ENCODE measurements at places on chromosomes 6 and 20. TPM values are rescaled to one million over a fixed set of nuclear protein-coding genes. Genes with fewer than 3 reads are reported as not detected.

GRCh38 chr6:159090530-159091480 lies 46.0 kb upstream of the TAGAP start:
- no peak overlapping the region for H3K27ac ChIP-seq
- no peaks in the 10 kb centered on the region for H3K36me3 ChIP-seq
- H3K4me3 ChIP-seq: no peak overlapping the region
- H3K27me3 ChIP-seq: peaks cover 8% of the 10 kb centered on the region
- no peak for DNase-seq
- no peaks in the 10 kb centered on the region for H3K4me1 ChIP-seq

GRCh38 chr6:40972814-40973213 lies 66.2 kb downstream of the UNC5CL start:
- H3K4me1 ChIP-seq: no peaks in the 10 kb centered on the region
- H3K4me3 ChIP-seq: no peak overlapping the region
- no peaks in the 10 kb centered on the region for H3K27me3 ChIP-seq
- peaks cover 2% of the 10 kb centered on the region for H3K36me3 ChIP-seq
- DNase-seq: no peak
- no peak overlapping the region for H3K27ac ChIP-seq

- DNase-seq: no peak
- H3K36me3 ChIP-seq: peaks cover 3% of the 10 kb centered on the region
- H3K4me3 ChIP-seq: no peak overlapping the region
- H3K4me1 ChIP-seq: peaks cover 25% of the 10 kb centered on the region
Measured at GRCh38 chr6:156956286-156956685, 179.1 kb downstream of the ARID1B start.

DNA sequence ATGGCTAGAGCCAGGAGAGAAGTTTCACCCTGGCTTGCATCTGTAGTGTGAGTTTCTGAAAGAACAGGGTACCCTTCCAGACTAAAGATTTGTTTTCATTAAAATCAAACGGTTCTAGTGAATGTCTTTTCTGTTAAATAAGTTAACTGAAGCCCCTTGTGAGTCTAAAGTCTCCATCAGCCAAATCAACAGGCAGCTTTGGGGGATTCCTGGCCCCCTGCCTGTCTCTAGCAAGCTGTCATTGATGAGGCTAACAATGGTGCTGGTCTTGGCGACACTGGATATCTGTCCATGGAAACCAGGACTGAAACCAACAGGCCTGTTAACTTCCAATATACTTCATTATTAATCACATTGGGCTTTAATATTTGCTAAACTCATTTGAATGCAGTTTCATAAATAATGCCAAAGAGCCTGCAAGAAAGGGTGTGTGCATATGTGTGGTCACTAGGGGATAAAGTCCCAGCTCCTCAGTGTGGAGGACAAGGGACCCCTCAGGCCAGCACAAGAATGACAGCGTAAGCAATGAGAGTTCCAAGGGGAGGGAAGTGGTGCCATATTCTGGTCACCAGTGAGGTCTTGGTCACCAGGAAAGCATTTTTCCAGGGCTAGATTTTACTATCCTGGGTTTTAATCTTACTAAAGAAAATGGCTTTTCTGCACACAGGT lies 9.1 kb upstream of the RNF182 start:
- no peaks in the 10 kb centered on the region for H3K36me3 ChIP-seq
- H3K27ac ChIP-seq: no peak overlapping the region
- peaks cover 29% of the 10 kb centered on the region for H3K27me3 ChIP-seq

GRCh38 chr20:38446441-38447209 lies 11.5 kb upstream of the SNHG17 start:
- H3K36me3 ChIP-seq: peaks cover 13% of the 10 kb centered on the region
- H3K4me1 ChIP-seq: peaks cover 13% of the 10 kb centered on the region
- DNase-seq: peak; percentile 87
- H3K27ac ChIP-seq: peak overlapping the region; percentile 37

- no peak for DNase-seq
- H3K27ac ChIP-seq: no peak overlapping the region
- H3K36me3 ChIP-seq: no peaks in the 10 kb centered on the region
- H3K27me3 ChIP-seq: peaks cover 12% of the 10 kb centered on the region
- no peak overlapping the region for H3K4me3 ChIP-seq
- no peaks in the 10 kb centered on the region for H3K4me1 ChIP-seq
Measured at GRCh38 chr20:57043091-57043490, 223.3 kb downstream of the BMP7 start.

GRCh38 chr20:51029963-51030920 lies 7.3 kb upstream of the KCNG1 start:
- peaks cover 62% of the 10 kb centered on the region for H3K27me3 ChIP-seq
- no peak overlapping the region for H3K27ac ChIP-seq
- DNase-seq: no peak

GRCh38 chr6:163459536-163459935 lies 45.0 kb downstream of the QKI start:
- H3K4me1 ChIP-seq: peaks cover 3% of the 10 kb centered on the region
- H3K4me3 ChIP-seq: no peak overlapping the region
- peaks cover 16% of the 10 kb centered on the region for H3K36me3 ChIP-seq
- no peak overlapping the region for H3K27ac ChIP-seq
- DNase-seq: no peak

Gene GJA10
- total RNA-seq: not detected

Gene CLPSL1
- total RNA-seq: not detected

Gene WFDC5
- not detected for total RNA-seq

Gene PHACTR3
- total RNA-seq: 1.4 TPM

Gene CST5
- not detected for total RNA-seq

Gene DNAH8
- 0.12 TPM for total RNA-seq

Gene FKBP1C
- total RNA-seq: 0.89 TPM

Gene LAMA5
- 252 TPM for total RNA-seq
